ENCODE measurements at places on chromosomes 3 and 15.

GRCh38 chr3:13292375-13292774 lies 127.7 kb downstream of the NUP210 start:
- no peak for DNase-seq

DNA sequence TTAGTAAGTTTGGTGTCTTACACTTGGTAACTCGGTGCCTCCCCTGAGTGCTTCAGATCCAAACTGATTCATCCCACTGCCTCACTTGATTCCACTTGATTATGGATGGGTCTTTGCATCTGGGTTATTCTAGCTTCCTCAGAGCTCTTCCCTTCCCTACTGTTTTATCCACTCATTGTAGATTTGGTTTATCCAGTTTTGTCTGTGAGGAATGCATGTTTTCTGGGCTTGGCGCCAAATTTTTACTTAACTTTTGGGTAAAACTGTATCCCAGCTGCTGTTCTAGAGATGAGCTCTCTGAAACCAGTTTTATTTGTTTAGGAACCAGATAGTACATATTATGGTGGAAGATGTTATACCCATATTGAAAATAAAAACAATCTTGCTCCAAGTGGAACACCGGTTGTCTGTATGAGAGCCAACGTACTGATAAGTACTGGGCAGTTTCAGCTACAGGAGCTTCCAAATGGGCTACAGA lies 20.9 kb downstream of the RAD54L2 start:
- DNase-seq = peak; percentile 58

- DNase-seq = peak; percentile 51
These were observed 42.1 kb upstream of the RAF1 start for GRCh38 chr3:12705981-12706380.

- DNase-seq = no peak
These were observed 19.7 kb downstream of the FAN1 start for GRCh38 chr15:30923429-30923828.

DNA sequence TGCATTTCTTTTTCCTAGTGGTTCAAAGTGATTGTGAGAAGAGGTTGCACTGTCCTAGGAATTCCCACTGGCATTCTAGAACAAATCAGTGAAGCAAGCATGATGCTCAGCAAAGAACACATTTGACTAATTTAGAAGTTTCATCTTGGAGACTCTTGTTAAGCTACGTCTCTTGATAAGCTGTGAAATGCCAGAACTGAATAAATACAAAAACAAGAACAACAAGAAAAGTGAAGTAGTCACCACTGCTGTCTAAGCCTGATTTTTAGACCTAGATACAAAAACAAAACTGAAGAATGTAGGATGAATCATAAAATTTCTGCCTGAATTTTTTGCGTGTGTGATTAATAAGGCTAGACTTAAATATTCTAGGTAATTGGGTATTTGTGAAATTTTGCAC lies 1162.4 kb downstream of the TUSC7 start:
- peak; percentile 32 for DNase-seq

DNA sequence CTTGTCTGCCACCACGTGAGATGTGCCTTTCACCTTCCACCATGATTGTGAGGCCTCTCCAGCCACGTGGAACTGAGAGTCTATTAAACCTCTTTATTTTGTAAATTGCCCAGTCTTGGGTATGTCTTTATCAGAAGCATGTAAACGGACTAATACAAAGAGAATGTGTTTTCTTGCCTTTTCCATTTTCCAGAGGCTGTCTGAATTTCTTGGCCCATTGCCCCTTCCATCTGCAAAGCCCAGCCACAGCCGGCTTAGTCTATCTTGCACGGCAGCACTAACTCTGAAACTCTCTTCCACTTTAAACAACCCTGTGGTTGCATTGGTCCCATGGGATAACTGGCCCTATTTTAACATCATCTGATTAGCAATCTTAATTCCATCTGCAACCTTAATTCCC lies 215.3 kb downstream of the LRTM1 start:
- peak; percentile 30 for DNase-seq

DNA sequence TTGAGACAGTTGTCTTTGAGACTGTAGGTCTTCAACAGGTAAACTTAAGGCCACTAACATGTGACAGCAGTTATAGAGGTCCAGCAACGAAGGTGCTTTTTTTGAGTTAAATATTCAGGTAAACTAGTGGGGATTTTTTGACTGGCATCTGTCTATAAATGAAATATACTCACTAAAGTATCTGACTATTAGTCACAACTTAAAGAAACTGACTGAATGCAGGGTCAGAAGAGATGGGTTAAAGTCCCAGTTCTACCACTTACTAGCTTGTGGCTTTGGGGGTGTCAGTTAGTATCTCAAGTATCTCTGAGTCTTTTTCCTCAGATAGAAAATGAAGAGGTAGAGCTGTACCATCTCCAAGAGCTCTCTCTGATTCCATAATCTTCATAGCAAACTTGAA lies 18.0 kb downstream of the MIX23 start:
- no peak for DNase-seq

- peak; percentile 13 for DNase-seq
These were observed 192.2 kb downstream of the SUCLG2 start for GRCh38 chr3:67462187-67462586.

DNA sequence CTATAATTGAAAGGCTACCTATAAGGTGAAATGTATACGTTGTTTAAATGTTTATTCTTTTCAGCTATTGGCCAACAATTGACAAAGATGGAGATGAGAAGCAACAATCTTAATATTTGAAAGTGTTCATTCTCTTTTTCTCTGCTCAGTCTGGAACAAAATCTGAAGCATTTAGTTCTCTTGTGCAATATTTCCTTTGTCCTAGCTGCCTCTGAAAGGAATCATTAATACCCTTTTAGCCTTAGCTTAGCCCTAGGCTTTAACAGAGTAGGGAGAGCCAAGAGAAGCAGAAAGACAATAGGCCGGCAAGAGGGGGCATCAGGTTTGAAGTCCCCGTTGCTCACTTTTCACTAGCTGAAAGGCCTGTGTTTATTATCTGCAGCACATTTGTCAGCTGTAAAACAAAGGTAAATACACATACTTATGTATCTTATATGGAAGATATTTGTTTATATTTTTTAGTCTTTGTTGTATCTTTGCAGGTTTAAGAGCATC lies 422.5 kb upstream of the SEMA6D start:
- DNase-seq = no peak

DNA sequence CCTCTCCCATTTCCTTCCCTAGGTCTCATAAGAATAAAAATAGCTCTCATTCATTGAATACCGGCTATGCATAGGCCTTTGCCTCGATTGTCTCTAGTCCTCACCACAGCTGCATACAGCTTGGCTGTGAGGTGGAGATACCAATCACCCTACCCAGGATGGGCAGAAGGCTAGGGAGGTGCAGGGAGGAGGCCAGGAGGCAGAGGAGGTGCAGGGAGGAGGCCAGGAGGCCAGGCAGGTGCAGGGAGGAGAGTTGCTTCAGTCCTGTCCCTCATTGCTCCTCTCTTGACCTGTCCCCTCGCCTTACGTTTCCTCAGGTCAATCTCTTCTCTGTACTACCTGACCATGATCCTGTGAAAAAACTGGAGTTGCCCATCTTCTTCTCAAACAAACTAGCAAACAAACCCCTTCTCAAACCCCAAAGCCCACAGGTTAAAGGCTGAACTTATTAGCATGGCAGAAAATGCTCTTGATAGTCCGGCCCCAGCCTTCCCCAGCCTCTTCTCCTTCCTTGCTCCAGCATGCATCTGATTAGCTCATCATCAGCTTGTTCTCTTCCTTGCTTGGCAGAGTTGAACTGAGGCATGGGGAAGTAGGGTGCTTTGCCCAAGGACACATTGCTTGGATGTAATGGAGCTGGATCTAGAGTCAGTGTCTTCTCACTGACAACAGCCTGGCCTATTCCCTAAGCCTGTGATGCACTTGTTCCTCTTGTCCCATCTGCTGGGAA lies 15.8 kb downstream of the PODXL2 start:
- no peak for DNase-seq

DNA sequence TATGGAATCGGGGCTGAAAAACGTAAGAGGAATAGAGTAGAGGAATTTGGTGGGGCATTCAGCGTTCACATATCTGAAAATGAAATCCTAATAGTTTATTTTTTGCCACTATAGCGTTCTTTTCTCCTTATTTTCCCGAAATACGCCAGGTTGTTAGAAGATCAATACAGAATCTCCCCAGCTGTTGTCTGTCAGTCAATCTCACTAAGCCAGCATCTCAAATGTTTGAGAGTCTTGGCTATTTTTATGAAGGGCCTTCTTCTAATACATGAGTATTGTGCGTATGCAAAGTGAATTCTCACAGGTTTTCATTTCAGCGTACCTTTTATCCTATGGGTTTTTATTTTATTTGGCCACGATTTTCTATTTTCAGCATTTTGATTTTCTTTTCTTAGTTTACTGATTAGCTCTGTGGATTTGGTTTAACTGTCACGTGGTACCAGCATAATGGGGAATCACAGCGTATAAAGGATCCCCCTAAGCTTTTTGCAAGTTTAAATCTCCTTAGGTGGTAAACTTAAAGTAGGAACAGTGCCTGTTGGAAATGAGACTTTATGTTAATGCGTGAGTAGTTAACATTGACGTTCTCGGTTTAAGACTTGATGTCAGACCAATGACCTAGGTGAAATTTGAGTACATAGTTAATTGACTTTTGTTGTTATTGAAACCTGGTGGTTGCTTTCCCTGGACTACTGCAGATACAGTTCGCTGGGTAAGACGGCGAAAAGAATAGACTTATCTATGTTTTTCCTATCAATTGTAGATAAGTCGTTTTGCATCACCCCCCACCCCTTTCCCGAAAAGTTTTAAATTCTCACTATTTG lies 1.3 kb downstream of the FXR1 start:
- DNase-seq = no peak

Measured in fibroblast of skin of right biceps (primary cell).